ENCODE measurements at places on chromosomes 13 and 19.

- no peak for DNase-seq
Measured at GRCh38 chr13:102907886-102908515, 62.2 kb downstream of the ERCC5 start.

DNA sequence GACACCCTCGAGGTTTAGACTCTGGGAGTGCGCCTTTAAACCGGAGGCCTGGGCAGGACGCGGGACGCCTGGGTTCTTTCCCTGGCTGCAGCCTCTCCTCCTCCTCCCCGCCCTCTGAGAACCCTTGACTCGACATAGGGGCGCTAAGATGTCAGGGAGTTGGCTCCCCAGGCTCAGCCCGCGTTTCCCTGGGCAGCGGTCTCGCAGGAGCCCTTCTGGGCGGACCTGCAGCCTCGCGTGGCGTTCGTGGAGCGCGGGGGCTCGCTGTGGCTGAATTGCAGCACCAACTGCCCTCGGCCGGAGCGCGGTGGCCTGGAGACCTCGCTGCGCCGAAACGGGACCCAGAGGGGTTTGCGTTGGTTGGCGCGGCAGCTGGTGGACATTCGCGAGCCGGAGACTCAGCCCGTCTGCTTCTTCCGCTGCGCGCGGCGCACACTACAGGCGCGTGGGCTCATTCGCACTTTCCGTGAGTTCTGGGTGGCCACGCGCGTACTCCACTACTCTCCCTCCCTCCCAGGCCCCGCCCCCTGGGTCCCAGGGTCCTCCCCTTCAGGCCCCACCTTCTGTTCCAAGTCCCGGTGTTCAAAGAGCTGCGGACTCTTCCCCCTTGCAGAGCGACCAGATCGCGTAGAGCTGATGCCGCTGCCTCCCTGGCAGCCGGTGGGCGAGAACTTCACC lies 1.3 kb downstream of the ICAM5 start:
- DNase-seq: peak; percentile 10

DNA sequence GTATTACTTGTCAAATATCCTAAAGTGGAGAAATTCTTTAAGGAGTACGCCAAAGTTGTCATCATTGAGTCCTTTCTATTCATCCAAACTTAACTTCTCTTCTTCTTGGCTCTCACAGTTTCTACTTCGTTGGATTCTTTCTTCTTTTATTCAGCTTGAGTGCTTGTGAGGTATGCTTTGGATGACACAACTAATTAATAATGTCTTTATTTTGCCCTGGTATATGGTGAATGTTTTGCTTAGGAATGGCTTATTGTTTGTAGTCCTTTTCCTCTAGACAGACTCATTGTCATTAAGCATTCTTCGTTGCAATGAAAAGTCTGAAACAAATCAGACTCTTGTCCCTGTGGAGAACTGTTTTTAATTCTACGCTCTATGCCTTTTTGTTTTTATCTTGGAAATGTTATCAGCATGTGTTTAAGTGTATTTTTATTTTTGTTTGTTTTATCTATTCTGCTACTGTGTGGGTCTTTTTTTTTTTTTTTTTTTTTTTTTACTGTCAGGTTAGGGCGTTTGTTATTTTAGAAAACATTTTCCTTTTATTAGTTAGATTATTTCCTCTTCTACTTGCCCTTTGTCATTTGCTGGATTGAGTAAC lies 471.5 kb downstream of the GPC6 start:
- DNase-seq: peak; percentile 74

DNA sequence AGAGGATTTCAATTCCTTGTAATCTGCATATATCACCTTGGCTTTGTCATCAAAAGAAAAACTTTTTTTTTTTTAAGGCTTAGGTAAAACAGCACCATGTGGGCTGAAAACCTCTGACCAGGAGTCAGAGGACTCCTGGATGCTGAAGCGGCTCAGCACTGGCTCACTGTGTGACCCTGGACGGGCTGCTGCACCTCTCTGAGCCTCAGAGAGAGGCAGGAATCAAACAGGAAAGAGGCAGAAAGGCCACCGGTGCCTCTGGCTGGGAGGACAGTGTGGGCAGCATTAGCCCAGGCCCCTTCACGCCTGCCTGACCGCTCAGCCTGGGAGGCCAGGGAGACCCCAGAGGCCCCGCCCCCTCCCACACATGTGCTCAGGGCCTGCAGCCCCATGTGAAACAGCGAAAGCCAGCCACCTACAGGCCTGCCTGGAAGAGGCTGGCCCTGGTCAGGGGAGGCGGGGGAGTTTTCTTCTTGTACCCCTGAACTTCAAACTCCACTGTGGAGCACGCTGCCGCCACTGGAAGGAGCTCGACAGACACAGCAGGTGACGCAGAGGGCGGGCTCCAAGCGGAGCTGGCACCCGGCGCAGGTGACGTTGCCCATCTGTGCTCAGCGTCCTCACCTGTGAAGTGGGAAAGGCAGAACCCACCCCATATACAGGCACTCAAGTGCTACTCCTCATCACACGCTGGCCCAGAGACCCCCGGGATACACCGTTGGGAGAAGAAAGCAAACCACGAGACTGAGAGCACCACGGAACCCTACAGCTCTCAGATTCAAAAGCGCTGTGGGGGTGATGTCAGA lies 39.7 kb downstream of the MLLT1 start:
- DNase-seq: no peak

DNA sequence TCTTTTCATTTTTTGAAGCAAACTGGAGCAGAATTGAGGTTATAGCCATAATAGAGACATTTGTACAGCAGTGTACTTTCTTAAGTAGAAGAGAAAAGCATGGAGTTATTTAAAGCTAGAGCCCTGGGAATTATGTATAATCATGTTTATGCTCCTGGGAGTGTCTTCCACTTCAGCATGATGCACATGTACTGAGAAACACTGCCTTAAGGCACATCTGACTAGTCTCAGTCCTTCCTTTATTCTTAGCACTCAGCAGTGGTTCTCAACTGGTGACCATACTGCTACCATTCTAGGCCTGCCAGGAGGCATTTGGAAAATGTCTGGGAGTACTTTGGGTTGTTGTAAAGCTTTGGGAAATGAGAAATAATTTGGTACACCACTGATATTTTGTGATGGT lies 45.8 kb downstream of the VWA8 start:
- DNase-seq: no peak

- DNase-seq: no peak
Measured at GRCh38 chr19:16033136-16033530, 43.2 kb upstream of the TPM4 start.

DNA sequence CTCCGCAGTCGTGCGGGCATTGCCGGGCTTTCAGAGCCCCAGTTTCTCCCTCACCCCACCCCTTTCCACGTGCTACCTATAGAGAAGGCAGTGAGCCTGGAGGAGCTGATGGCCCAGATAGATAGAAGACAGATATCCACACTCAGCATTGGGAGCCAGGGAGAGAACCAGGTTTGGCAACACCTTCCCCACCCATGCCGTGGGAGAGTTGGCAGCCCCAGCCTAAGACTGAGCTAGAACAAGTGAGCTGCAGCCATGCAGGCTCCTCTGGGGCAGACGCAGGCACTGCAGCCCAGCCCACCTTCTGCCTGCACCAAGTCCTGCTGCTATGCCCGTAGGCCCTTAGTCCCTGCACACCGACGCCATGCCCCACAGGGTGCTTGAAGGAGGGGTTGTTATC lies 10.3 kb upstream of the KRTDAP start:
- no peak for DNase-seq

- no peak for DNase-seq
Measured at GRCh38 chr19:45117167-45117594, 24.2 kb downstream of the PPP1R37 start.

DNA sequence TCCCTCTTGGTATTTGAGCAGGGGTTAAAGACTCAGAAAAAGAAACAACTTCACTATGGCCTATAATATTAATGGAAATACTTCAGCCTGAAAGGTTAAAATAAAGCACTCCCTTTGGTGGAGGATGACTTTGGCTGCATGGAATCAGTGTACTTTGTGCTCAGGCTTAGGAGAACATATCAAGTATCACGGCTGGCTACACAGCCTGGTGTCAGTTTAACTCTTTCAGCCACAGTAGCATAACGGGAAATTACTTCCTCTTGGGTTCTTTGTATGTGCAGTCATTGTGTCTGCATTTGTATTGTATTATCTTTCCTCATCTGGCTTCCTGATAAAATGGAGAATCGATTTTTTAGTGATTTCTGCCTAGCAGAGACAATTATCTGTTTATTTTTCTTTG lies 239.0 kb downstream of the GGACT start:
- DNase-seq: no peak

- DNase-seq: peak; percentile 11
Measured at GRCh38 chr13:112842343-112842856, 126.6 kb upstream of the MCF2L start.

DNA sequence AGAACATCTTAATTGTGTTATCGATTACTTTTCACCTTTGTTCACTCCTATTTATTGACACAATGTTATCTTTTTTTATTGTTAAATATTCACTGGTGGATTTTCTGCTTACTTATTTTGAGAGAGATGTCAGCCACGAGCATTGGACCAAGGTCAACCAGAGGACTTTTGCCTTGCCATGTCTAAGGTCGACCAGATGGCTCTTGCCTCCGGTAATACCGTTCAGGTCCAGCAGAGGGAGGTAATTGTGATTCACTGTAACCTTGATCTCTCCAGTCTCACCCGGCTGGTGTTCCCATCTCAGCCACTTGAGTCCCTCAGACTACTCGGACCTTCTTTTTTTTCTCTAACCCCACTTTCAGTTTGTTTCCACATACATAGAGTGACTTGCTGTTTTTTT lies 1438.1 kb downstream of the UQCRFS1 start:
- DNase-seq: no peak

GRCh38 chr13:109657395-109657794 lies 129.0 kb downstream of the IRS2 start:
- DNase-seq: no peak

- DNase-seq: no peak
Measured at GRCh38 chr13:107031716-107032115, 463.8 kb upstream of the ARGLU1 start.

DNA sequence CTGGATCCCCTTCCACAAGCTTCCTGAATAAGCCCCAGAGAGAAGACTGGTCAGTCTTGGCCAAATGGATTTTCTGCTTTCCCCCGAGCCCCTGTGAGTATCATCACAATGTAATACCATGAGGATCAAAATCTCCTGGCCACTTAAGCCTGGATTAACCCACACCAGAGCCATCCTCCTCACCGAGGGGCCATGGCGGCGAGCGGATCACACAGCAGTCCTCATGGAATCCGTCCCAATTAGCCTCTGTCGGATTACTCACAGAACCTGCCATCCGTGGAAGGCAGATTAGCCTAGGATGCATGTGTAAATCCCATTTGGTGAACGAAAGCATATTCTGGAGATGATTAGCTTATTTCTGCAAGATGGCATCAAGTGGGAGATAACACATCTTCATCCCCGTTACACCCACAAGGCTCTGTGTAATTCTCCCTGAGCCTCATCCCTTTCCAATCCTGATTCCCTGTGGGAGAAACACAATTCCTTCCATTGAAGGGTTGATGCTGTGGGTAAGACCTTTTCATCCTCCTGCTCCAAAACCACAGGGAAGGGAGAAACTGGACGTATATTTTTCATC lies 42.5 kb downstream of the GNG7 start:
- DNase-seq: no peak

GRCh38 chr19:46624958-46625661 lies at the start of gene PTGIR:
TSS of gene PTGIR (minus strand) at chr19:46625089. CDS start at chr19:46624225, 864 bp downstream.
- DNase-seq: no peak

GRCh38 chr19:6494438-6495036 lies 7.6 kb downstream of the TUBB4A start:
- DNase-seq: no peak

- no peak for DNase-seq
Measured at GRCh38 chr13:82571653-82572052, 1310.6 kb downstream of the SLITRK1 start.

DNA sequence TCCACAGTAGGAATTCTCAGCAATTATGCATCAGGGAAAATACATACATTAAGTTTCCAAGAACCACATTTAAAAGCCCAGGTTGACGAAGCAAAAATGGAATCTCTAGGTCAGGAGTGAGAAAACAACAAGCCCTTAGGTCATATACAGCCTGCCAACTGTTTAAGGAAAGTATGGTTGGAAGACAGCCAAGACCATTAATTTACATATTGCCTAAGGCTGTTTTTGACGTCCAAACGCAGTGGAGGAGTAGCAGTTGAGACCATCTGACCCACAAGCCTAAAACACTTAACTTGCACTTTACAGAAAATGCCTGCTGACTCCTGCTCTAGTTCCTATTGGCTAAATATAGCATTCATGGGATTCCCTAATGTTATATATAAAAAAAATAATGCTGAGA lies 299.0 kb downstream of the ITGBL1 start:
- DNase-seq: no peak

DNA sequence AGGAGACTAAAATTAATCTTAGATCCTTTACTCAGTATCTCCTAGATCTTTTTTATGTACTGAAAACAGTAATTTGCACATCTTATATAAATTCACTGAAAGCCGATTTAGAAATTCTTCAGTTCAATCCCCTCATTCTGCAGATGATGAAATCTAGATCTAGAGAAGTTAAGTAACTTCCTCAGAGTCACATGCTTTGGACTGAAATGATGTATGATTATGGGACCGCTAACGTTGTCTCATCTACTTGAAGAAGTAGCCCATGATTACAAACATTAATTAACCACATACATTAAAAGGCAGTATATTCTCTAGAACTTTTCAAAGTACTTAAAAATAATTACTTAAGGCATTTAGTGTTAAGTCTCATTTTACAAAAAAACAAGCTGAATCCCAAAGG lies 37.8 kb downstream of the ELF1 start:
- DNase-seq: no peak

Data from kidney glomerular epithelial cell (primary cell).